Epithelial cell of umbilical artery (primary cell): ENCODE measurements at places on chromosomes 7 and 10. TPM values are rescaled to one million over a fixed set of nuclear protein-coding genes. Genes with fewer than 3 reads are reported as not detected.

CDK1 gene
- 78.0 and 88.8 TPM in 2 replicates for total RNA-seq

PDZD7 gene
- total RNA-seq = 0.65 and 1.1 TPM in 2 replicates

BMI1 gene
- 27.4 and 34.8 TPM in 2 replicates for total RNA-seq

COL26A1 gene
- total RNA-seq = not detected in 2 replicates

TMEM176B gene
- total RNA-seq = not detected in 2 replicates

INMT gene
- total RNA-seq = 0.15 TPM in 1 of 2 replicates, not detected in the other

MAP3K8 gene
- total RNA-seq = 2.6 and 6.7 TPM in 2 replicates

PTPRN2 gene
- total RNA-seq = 0.32 and 0.61 TPM in 2 replicates
